Left hindlimb (tissue), 1 donor: ENCODE measurements at places on chromosomes 2 and 18.

DNA sequence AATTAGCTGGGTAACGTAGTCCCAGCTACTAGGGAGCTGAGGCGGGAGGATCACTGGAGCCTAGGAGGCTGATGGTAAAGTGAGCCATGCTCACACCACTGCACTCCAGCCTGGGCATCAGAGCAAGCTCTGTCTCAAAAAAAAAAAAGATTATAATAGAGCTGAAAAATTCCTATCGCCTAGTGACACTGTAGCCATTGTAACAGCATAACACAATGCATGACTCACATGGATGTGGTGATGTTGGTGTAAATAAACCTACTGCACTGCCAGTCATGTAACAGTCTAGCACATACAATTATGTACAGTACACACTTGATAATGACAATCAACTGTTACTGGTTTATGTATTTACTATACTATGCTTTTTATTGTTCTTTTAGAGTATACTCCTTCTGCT is 39.6 kb downstream of the MGAT4A start:
- DNase-seq = no peak

DNA sequence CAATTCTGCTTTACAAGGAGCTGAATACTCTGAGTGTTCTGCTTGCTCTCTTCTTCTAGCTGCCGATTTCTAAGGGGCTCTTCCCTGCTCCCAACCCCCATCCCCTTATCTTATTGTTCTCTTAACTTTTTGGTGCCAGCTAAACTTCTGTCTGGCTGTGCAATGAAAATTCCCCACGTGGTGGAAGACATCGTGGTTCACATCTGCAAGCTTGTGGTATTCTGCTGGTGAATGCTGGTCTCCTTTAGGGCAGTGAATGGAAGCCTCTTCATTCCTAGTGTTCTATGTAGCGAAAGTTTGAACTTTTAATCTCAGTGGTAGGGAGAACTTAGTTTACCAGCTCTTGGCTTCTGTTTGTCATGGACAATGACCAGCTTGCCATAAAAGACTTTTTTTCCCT is 406.0 kb upstream of the ZEB2 start:
- no peak for DNase-seq

DNA sequence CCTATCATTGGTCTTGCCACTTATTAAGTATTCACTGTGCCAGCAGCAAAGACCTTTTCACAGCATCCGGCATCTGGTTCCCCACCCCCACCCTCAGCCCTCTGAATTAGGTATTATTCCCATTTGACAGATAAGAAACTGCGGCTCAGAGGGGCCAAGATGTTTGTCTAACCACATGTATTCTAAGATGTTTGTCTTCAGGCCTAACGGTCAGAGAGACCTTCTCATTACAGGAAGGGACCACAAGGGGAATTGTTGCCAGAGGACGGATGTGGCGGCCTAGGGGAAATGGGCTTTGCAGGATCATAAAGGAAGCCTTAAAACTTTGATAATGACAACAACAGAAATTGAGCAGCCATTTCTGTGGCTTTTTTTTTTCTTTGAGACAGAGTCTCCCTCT is 16.6 kb downstream of the NPPC start:
- DNase-seq = no peak

DNA sequence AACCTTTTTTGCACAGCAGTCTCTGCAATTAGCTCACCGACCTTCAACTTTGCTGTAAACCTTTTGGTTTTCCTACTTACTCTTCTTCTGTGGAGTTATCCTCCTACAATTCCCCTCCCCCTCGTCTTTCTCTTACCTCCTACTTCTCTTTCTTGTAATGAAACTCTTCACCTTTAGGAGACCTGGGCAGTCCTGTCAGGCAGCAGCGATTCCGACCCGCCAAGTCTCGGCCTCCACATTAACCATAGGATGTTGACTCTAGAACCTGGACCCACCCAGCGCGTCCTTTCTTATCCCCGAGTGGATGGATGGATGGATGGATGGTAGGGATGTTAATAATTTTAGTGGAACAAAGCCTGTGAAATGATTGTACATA is 8.3 kb downstream of the TBR1 start:
- DNase-seq = peak; percentile 39

GRCh38 chr2:194203898-194204297 is 1453.1 kb upstream of the SLC39A10 start:
- no peak for DNase-seq

DNA sequence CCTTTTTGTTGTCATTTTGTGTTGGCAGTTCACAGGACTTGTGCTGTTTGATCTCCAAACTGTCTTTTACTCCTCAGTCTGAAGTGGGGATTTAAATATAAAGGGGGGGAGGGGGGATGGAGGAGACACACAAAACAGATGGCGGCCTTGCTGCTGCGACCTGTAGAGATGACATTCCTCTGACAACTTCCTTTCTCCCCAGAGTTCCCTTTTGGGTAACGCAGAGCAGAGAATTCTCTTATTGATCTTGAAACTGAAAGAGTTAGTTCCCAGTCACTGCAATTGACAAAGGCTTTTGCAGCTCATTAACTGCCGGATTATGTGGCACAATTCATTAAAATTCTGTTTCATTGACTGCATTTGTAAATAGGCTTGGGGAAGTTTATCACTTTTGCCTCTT is 279.3 kb downstream of the TSN start:
- DNase-seq = no peak

- DNase-seq = peak; percentile 40
Observed at GRCh38 chr2:230713331-230714135, 891 bp downstream of the CAB39 start.

GRCh38 chr2:227163998-227164762 is at the start of the genes COL4A3 and COL4A4:
Gene COL4A3, plus strand, starts transcription at chr2:227164624. Its CDS starts 103 bp downstream, at chr2:227164727.
Gene COL4A4, minus strand, starts transcription at chr2:227164205. Its CDS starts 16,722 bp downstream, at chr2:227147483.
- DNase-seq = peak; percentile 38
